Fibroblast of skin of left quadriceps (primary cell): ENCODE measurements at places on chromosomes 1 and 21.

- no peak for DNase-seq
Observed at GRCh38 chr21:32826329-32827167, 55.0 kb upstream of the PAXBP1 start.

- DNase-seq: peak; percentile 91
Observed at GRCh38 chr1:213327017-213327667, 276.1 kb downstream of the RPS6KC1 start.

DNA sequence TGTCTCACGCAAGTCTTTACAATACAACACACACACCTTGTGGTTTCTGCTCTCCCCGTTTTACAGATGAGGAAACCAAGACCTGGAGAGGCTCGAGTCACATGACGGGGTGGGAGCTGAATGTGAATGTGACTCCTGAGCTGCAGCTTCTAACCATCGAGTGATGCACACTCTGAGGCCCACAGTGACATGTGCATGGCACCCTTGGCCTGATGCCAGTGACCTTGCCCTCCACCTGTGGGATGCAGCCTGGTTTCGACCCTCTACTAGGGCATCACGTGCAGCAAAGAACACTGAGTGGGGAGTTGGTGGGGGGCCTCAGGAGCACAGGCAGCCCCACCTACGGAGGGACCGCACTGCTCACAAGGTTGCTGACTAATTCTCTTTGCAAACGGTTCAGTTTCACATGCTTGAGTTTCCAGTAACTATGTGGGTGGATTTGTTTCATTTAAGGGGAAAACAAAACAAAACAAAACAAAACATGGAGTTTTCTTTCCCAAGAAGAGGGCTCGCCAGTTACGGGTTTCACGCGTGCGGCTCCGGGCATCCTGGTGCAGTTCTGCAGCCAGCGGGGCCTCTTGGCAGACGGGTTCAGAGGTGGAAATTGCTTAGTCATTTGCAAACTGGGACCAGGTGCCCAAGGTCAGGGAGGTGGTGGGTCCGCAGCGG is 22.9 kb downstream of the SPSB1 start:
- DNase-seq: no peak

DNA sequence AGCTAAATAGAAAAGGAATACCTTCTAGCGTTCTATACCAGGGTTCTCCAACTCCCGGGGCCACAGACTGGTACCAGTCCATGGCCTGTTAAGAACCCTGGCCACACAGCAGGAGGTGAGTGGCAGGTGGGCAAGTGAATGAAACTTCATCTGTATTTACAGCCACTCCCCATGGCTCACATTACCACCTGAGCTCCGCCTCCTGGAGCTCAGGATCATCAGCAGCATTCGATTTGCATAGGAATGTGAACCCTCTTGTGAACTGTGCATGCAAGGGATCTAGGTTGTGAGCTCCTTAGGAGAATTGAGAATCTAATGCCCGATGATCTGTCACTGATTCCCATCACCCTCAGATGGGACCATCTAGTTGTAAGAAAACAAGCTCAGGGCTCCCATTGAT is 107.3 kb downstream of the KAZN start:
- DNase-seq: no peak

DNA sequence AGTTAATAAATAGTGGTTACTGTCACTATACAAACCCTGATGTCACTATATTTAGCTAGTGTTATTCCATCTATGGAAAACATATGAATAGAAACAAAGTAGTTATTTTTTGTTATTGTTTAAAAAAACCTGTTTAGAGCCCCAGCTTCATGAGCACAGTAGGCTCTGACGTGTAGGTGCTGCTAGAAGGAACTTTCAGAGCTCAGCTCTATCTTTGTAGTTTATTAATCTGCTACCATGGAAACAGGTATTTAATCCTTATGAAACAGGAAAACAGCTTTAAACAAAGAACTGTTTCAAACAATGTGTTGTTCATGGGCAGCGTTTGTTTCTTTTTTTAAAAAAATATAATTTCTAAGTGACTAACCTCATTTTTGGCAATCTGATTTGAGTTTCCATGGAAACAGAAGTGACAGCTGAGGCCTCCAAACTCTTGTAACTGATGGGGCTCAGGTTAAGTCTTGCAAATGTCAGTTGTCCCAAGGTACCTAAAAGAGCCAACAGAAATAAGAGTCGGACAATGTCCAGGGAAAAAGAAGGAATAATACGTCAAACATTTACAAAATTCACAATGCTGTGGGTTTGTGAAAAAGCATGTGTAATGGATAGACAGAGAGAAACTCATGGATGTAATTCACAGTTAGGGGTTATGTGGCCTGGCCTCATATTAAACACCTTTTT is 162.0 kb upstream of the C21orf91 start:
- no peak for DNase-seq

- DNase-seq: no peak
Observed at GRCh38 chr1:110785612-110786011, 87.3 kb upstream of the CD53 start.

GRCh38 chr1:174743654-174744561 is 255.8 kb upstream of the CACYBP start:
- peak; percentile 11 for DNase-seq

- DNase-seq: no peak
Observed at GRCh38 chr1:39666772-39667171, 5.1 kb downstream of the NT5C1A start.

GRCh38 chr1:245599371-245600174 is 444.8 kb downstream of the KIF26B start:
- DNase-seq: peak; percentile 96
